ENCODE measurements at places on chromosomes 6 and 20.

DNA sequence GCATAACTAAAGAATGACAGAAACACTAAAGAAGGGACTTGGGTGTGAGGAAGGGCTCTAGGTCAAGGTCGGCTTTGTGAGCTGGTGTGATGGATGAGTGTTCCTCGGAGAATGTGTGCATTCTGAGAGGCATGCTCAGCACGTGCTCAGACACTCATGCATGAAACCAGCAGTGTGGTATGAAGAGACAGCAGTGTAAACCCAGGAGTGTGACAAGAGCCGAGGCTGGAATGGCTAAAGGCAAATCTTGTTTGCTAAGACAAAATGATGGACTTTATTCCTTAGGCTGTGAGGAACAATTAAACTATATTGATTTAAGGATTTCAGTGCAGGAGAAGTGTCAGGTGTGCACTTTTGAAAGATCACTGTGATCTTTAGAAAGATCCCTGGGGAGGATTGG is 107.4 kb upstream of the MAP7 start:
- no peak for DNase-seq

GRCh38 chr20:48949304-48950170 is 28.0 kb downstream of the ARFGEF2 start:
- peak; percentile 90 for DNase-seq

DNA sequence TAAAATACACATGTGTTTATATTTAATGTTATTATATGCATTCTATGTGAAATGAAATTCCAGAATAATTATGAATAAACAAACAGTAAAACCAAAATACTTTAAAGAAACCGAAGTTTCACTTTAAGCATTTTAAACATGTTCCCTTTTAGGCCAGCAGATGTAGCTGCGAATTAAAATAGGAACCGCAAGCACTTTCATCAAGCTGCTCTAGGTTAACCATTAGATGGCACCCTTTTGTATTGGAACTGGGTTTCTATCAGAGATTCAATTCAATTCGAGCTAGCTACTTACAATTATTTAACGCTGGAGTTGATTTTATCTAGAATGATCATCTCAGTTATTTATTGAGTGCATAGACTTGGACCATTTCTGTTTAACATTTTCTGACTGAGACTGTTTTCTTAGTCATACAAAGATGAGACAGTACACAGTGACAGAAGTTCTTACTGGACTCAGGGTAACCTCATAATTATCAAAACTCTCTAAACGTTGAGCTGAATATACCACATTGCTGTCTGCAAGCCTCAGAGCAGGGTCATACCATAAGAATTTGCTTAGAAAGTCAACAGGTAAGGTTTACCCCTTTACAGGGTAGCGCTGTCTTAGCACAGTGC is 8.5 kb downstream of the TMEM242 start:
- no peak for DNase-seq

GRCh38 chr6:45478240-45478639 is 100.5 kb upstream of the SUPT3H start:
- DNase-seq = no peak

DNA sequence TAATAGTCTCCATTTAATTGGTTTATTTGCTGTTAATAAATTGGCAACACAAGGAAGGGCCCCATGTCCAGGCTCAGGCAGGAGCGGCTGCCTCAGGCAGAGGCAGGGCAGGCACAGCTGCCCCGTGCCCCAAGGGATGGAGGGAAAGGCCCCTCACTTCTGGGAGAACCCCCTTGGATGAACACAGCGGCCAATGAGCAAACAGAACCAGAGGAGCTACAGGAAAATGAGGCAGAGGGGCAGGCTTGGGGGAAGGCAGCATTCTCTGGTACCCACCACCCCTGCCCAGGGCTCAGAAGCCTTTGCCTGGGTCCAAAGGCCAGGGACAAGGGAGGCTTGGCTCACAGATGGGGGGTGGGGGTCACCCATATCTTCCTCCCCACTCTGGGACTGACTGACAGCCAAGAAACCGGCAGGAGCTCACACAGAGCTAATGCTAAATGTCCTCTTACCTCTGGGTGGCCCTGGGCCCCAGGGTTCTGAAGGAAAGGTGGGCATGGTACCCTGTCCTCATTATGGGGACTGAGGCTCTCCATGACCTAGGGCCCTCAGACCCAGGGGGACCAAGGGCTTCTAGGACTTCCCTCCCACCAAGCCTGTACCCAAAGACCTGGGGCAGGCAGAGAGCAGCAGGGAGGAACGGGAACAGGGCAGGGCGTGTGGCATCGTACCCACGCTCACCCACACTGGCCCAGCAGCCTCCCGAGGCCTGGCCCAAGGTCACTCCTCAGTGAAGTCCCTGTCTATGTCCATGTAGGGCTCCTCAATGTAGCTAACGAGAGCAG is 47.0 kb downstream of the MYH7B start:
- DNase-seq = no peak

DNA sequence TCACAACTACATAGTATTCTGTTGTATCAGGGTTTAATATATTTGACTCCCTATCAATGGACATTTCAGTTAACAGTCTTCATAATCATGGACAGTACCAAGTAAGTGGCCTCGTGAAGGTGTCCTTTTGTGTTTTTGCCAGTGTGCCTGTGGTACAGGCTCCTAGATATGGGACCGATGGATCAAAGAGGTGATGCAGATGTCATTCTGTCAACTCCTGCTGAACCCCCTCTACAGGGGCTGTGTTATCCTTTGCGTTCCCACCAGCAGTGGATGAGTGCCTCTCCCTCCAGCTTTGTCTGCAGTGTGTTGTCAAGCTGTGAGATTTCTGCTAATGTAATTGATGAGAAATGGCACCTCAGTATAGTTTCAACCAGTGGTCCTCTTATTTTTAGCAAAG is 210.7 kb downstream of the QKI start:
- no peak for DNase-seq

GRCh38 chr6:50655848-50656453 is 57.4 kb upstream of the TFAP2D start:
- no peak for DNase-seq

DNA sequence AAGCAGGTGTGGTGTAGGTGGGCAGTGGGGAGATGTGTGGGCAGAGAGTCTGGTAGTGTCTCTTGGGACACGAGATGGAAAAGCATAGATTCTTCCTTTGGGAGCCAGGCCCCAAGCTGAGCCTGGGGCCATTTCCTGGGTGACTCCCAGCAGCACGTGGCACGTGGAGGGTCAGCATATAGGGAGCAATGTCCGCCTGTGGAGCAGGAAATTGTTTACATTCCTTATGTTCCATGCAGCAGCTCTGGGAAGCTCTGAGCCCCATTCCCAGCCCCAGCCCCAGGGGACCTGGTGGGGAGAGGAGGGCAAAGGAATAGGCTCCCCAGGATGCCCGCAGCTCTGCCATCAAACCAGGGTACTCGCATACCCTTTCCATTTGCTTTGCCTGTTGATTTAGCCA is 57.6 kb downstream of the DAAM2 start:
- no peak for DNase-seq

- no peak for DNase-seq
Measured at GRCh38 chr20:43721429-43722152, 5.2 kb downstream of the GTSF1L start.

- no peak for DNase-seq
Measured at GRCh38 chr20:8187740-8188139, 55.7 kb downstream of the PLCB1 start.

All from thyroid gland (tissue), 4 donors.